Uterine smooth muscle cell (primary cell): ENCODE measurements at places on chromosomes 3 and 15. TPM values are rescaled to one million over a fixed set of nuclear protein-coding genes. Genes with fewer than 3 reads are reported as not detected.

The PLIN1 gene
- 0.12 and 0.22 TPM in 2 replicates for total RNA-seq

The ROPN1B gene
- not detected in 2 replicates for total RNA-seq

The MASP1 gene
- total RNA-seq, result 56.8 and 123 TPM in 2 replicates

The TM2D3 gene
- 38.6 and 50.5 TPM in 2 replicates for total RNA-seq

The TTC21A gene
- 3.1 and 3.6 TPM in 2 replicates for total RNA-seq

The TLR9 gene
- under 0.01 TPM in 1 of 2 replicates, not detected in the other for total RNA-seq

The KLHL6 gene
- under 0.01 TPM in 2 replicates for total RNA-seq

The GPR149 gene
- not detected in 2 replicates for total RNA-seq

The BRPF1 gene
- total RNA-seq, result 17.4 and 19.8 TPM in 2 replicates

The GOLGA8G gene
- not detected in 2 replicates for total RNA-seq

The UROC1 gene
- not detected in 2 replicates for total RNA-seq

The LRRC31 gene
- total RNA-seq, result not detected in 2 replicates

The PHLDB2 gene
- 47.4 and 70.1 TPM in 2 replicates for total RNA-seq

The ADPRH gene
- 4.5 and 8.1 TPM in 2 replicates for total RNA-seq

The C15orf62 gene
- total RNA-seq, result not detected in 2 replicates

The SNX22 gene
- total RNA-seq, result 0.33 and 0.87 TPM in 2 replicates

The THPO gene
- total RNA-seq, result 0.25 and 0.66 TPM in 2 replicates

The CTDSPL gene
- total RNA-seq, result 31.8 and 38.2 TPM in 2 replicates

The CCDC54 gene
- not detected in 2 replicates for total RNA-seq

The GPR171 gene
- not detected in 2 replicates for total RNA-seq

The SST gene
- total RNA-seq, result not detected in 2 replicates

The RPL4 gene
- total RNA-seq, result 2,649 and 2,706 TPM in 2 replicates

The SLC24A5 gene
- total RNA-seq, result not detected in 2 replicates

The SCG5 gene
- 3.2 and 14.7 TPM in 2 replicates for total RNA-seq

The PPCDC gene
- 9.2 and 16.0 TPM in 2 replicates for total RNA-seq
